K562 (cell line): ENCODE measurements at places on chromosomes 6 and 20.
A peak's percentile ranks its signal among the peaks of the same experiment; 100 is the strongest.

DNA sequence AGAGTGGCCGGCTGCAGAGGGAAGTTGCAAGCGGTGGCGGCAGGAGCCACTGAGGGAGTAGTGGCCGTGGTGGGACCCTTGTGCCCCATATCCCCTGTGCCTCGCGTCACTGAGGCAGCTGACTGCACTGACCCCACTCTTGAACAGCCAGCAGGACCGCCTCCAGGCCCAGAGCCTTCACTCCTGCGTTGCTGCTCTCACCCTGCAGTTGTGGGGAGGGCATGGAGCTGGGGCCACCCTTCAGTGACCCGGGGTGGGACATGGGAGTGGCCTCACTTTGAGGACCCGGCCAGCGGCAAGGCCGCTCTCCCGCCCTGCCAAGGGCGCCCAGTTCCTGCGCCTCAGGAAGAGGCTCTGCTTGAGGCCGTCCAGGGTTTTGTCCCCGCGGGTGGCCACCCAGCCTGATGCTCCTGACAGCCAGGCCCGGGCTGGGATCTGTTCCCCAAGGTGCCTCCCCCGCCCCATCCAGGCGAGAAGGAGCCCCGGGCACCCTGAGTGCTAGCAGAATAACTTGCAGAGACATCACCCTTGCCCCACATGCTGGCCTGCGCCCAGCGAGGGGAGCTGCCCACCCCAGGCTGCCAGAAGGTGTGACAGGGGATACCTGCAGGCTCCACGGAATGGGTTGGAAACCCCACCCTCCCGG lies 44.4 kb downstream of the HLA-DRA start:
- DNase-seq: no peak

DNA sequence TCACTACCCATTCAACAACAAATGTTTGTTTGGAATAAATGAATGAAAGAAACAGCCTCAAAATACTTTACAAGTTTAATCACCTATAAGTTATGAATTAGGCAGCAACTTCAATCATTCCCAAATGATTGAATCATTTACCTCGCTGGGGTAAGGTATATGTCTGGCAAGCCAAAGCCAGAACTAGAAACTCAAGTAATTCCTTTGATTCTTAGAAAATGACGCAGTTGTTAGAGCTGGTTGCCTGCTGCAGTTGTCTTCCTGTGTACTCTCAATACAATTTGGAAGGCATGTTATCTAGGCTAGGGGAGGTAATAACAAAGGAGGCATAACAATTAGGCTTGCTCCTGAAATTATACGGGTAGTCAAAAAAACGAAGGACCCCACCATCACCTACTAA lies 160.6 kb downstream of the ATXN1 start:
- DNase-seq: no peak

DNA sequence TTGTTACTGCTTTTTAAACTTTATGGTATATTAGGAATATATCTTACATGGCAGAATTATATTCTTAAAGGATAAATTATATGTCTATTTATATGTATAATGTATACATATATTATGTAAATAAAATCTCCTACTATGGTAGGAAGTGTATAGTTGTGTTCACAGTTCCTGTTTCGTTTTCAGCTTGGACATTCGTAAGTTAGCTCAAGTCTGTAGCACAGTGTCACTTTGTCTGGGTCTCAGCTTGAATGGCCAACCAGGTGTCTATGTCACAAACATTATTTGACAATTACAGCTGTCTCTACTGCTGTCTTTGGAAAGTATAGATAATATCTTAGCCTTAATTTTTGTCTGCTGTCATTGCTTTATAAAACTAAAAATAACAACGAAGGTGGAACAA lies 303.9 kb downstream of the CDKAL1 start:
- no peak for DNase-seq

GRCh38 chr20:18738055-18738454 lies 75.5 kb upstream of the SCP2D1 start:
- DNase-seq: peak; percentile 40

GRCh38 chr6:33812669-33813068 lies 8.9 kb upstream of the MLN start:
- peak; percentile 91 for DNase-seq

DNA sequence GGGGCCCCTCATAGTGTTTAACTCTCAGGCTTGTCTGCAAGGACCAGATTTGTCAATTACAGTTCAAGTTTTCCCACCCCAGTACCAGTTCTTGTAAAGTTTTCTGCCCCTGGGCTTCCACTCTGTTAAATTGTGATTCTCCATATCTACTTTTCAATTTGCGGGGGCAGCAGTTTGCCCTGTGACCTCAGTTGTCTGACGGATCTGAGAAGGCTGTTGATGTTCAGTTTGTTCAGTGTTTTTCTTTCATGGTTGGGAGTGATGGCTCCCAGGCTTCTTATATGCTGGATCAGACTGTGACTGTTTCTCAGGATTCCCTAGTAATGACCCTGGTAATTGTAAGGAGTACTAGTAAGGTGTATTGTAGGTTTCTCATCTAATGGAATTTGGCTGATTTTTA lies 101.0 kb upstream of the GGTLC1 start:
- DNase-seq: no peak
